ENCODE measurements at places on chromosomes 2 and 18.

DNA sequence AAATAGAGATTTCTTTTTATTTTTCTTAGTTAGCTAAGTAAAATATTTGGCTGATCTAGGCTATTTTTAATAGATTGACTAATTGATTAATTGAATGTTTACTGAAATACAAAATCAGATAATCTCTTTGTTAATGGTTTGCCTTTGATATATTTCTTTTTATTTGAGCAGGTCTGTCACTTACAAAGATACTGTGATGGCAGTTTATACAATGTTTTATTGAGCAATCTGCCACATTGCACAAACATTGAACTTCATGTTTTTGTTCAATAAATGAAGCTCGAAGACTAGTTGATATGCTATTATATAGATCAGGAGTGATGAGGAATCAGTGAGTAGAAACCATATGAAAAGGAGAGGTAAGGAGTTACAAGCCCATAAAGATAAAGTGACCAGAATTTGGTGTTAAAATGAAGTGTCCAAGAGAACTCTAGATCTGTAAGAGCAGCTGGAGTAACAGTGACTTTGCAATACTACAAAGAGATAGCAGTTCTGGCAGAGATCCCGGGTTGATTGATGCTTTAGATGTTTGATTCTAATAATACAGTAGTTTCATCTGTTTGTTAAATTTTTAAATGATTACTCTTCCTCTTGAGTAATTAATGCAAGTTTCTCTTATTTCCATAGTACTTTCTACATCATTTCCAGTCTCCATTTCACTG, 574.2 kb downstream of the CCDC85A start:
- no peak for DNase-seq

GRCh38 chr2:101986376-101986775, 5.4 kb upstream of the IL1R2 start:
- no peak for DNase-seq

DNA sequence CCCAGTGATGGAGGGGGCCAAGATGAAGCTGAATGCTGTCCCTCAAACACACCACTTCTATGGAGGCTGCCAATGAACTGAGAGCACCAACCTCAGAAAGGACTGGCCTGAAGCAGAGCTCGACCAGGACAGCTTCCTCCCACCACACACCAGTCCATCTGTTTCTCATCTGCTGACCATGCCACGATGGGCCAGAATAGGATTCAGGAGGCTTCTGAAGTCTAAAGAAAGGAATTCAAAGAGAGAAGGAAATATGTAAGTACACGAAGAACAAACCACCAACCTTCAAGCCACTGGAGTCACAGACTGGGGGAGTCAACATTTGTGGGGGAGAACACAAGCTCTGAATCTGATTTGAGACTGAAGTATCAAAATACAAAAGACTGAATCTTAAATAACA, 157.6 kb upstream of the CCDC68 start:
- no peak for DNase-seq

DNA sequence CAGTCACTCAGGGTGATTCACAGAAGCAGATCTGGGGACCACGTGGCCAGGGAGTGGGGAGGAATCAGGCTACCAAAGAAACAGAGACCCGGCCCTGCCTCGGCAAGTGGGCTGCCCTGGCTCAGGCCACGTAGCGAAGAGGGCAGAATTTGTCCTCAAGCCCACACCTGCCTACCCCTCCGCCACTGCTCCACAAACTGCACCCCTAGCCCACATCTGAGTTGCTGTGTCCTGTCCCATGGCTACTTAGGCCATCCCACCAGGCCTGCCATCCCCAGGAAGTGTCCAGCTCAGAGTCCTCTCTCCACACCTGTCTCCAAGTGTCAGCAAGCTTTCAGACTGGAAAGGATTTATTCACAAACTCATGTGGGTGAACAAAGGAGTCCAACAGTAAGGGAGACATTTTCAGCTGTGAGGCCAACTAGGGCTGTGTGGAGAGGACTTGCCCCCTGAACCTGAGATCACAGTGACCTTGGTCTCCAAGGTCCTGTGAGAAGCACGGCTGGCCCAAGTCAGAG, 31.7 kb upstream of the ASPRV1 start:
- no peak for DNase-seq

DNA sequence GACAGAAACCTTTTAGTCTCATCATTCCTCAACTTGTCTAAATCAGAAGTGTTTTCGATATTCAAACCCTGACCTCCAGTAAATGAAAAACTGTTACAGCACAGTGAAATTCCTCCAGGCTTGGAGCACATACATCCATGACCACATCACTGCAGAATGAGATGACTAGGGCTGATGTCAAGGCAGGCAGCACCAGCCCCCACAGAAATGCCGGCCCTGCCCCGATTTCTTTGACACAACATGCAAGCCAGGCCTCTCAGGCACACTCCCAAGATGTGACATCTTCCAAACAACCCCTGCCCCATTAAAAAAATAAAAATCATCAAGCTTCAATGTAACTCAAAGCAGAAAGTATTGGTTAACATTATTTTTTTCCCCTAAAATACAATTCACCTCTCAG, 103.3 kb downstream of the CTAGE1 start:
- DNase-seq, result no peak

DNA sequence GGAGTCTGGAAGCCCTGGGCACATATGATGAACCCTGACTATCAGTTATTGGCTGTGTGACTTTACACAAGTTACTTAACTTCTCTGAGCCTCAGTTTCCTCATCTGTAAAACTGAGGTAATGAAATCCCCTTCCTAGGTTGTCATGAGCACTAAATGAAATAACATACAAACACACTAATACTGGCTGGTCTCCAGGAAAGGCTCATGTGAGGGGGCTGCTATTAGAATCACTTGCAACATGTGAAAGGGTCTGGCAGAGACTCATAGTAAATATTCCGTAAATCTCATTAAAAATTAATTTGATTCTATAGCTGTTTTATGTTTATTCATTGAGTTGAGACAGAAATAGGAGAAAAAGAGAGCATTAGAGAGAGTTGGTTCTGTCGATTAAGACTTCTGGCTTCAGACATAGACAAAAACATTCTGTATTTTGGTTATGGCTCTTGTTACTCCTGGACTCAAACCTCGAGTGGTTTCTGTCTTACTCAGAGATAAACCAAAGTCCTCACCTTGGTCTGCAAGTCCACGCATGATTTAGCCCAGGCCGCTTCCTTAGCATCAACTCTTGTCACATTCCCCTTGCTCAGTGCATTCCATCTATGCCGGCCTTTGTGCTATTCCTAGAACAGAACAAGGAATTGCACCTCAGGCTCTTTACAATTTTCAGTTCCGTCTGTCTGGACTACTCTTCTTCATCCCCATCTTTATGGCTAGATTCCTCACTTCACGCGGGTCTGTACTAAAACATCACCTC, 139.1 kb downstream of the NXPH2 start:
- DNase-seq, result no peak

GRCh38 chr2:120939595-120940318, 204.1 kb downstream of the GLI2 start:
- DNase-seq, result no peak

- no peak for DNase-seq
Observed at GRCh38 chr2:11726384-11726783, 20.0 kb upstream of the LPIN1 start.

DNA sequence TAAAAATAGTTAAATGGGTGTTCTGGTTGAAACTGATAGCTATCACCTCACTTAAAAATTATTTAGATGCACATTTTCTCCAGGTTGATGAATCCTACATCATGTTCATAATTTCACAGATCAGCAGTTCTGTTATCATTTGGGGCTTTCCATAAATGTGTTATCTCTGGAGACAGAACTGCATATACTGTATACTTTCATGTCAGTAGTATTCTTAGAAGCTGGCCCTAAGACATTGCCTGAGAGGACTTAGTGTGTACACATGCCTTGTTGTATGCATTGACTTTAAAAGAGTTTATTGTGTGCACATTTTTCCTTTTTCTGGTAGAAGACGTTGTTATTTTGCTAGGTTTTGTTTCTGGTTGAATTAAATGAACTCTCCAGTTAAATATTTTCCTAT, 41.0 kb downstream of the PIK3C3 start:
- DNase-seq, result no peak

- DNase-seq, result no peak
Observed at GRCh38 chr2:238851761-238852160, 3.9 kb downstream of the TWIST2 start.

DNA sequence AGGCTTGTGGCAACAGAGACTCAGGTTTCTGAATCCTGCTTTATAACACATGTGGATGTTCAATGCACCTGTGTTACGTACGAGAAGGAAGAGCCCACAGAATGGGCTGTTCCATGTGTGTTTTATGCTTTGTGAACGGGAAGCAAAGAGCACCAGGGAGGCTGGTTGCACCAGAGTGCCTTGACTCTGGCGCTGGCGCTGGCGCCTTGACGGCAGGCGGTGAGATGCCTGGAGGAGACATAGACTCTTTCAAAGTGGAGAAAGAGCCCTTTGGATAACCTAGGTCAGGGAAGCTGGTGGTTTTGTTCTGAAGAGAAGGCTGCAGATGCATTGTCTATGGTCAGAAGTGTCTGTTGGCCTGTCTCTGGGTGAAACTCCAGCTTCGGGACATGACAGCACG, 80.2 kb upstream of the APCDD1 start:
- no peak for DNase-seq

GRCh38 chr2:149004836-149005235, 33.7 kb upstream of the LYPD6B start:
- DNase-seq, result no peak

GRCh38 chr18:48886520-48887293, 64.1 kb downstream of the SMAD7 start:
- DNase-seq, result no peak

- DNase-seq, result no peak
Observed at GRCh38 chr2:170047331-170048065, 130.4 kb upstream of the MYO3B start.

- DNase-seq, result peak; percentile 25
Observed at GRCh38 chr18:45456090-45457021, 158.9 kb upstream of the SLC14A2 start.

GRCh38 chr2:59077981-59078531, 836.9 kb upstream of the FANCL start:
- no peak for DNase-seq

- peak; percentile 44 for DNase-seq
Observed at GRCh38 chr2:111116843-111117597, 3.7 kb upstream of the BCL2L11 start.

GRCh38 chr18:54140641-54141040, 83.8 kb downstream of the MBD2 start:
- no peak for DNase-seq

GRCh38 chr2:86632672-86633071, 9.0 kb upstream of the RNF103 start:
- no peak for DNase-seq

DNA sequence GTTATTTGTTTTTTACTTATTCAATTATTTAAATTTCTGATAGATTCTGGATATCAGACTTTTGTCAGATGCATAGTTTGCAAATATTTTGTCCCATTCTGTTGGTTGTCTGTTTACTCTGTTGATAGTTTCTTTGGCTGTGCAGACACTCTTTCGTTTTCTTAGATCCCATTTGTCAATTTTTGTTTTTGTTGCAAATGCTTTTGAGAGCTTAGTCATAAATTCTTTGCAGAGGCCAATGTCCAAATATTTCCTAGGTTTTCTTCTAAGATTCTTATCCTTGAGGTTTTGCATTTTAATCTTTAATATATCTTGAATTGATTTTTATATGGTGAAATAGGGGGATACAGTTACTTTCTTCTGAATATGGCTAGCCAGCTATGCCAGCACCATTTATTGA, 112.7 kb upstream of the SESTD1 start:
- DNase-seq, result no peak

DNA sequence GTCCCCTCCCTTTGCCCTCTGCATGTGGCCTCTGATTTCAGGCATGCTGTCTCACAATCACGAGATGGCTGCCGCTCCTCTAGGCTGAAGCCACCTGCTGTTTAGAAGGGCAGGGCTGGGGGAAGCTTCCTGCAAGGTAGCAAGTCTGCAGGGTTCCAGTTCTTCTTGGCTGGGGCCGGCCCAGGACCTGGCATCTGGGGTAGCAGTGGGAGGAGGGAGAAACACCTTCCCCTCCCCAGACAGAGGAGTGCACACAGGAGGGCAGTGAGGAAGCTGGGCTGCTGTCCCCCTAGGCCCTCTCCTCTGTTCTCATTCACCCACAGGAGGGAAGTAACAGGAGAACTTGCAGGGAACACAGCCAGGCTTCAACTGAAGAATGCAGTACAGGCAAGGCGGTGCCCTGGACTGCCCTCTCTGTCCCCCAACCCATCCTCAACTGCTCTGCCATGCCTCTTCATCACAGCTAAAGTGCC, 345.9 kb upstream of the HS6ST1 start:
- DNase-seq, result peak; percentile 10

- DNase-seq, result no peak
Observed at GRCh38 chr2:95530734-95531133, 46.2 kb upstream of the TRIM43B start.

DNA sequence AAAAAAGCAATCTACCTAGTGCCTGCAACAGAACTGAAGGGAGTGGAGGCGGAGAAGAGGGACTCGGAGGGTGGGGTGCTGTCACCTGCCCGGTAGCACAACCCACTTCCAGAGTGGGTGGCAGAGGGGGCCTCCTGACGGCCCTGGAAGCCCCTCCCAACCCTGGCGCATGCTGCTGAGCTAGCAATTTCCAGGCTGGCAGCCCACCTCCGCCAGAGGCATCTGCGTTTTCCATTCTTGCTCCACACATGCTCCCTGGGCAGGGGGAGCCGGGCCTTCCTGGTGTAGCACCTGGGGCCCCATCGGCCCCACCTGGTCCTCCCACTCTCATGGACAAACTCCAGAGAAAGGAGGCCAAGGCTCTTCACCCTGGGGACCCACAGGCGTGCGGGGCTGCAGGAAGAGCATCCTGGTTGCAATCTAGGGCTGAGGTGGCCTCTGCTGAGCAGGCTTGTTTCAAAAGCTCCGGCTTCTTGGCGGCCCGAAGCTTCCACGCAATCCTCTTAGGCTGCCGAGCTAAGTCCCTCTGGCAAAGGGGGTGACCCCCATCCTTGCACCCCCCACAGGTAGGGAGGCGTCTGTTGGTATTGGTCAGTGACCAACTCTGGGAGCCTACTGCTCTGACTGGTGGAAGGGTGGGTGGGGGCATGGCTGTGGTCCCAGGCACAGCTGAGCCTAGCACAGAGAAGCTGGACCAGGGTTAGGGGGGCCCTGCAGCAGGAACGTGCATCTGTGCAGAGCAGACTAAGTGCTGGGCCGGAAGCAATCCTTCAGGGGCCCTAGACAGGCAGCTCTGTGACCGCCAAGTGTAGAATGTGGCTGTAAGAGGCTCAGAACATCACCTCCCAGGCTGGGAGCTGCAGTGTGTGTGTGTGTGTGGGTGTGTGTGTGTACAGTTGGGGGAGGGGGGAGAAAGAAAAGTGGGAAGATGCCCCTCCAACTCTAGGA, 2.6 kb downstream of the HS6ST1 start:
- DNase-seq, result peak; percentile 33

All from NCI-H1417 (cell line).